ENCODE measurements at places on chromosomes 2 and 18.

GRCh38 chr18:73099759-73100158 is 232.0 kb upstream of the NETO1 start:
- DNase-seq, result no peak

DNA sequence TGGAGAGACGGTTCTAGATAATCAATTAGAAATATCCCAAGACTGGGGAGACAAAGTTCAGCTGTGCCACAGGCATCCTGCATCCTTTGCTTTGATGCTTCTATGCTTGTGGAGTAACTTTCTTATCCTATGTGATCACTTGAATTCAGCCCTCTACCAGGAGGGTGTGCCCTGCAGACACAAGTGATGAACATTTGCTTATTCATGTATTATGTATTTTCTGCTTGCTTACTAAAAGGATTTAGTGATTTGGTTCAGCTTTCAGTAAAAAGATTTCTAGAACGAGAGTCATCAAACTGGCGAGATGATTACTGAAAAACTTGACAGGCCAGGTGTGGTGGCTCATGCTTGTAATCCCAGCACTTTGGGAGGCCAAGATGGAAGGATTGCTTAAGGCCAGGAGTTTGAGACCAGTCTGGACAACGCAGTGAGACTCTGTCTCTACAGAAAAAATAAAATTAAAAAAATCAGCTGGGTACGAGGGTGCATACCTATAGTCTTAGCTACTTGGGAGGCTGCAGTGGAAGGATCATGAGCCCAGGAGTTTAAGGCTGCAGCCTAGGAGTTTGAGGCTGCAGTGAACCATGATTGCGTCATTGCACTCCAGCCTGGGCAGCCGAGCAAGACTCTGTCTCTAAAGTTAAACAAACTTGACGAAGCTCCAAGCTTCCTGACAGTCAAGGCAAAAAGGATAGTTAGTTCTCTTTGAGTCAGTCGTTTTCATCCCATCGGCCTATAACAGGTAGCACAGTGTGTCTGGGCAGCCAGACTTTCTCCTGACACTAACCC is 13.3 kb downstream of the HK2 start:
- no peak for DNase-seq

- DNase-seq, result no peak
Measured at GRCh38 chr18:38454764-38455469, 889.3 kb upstream of the CELF4 start.

DNA sequence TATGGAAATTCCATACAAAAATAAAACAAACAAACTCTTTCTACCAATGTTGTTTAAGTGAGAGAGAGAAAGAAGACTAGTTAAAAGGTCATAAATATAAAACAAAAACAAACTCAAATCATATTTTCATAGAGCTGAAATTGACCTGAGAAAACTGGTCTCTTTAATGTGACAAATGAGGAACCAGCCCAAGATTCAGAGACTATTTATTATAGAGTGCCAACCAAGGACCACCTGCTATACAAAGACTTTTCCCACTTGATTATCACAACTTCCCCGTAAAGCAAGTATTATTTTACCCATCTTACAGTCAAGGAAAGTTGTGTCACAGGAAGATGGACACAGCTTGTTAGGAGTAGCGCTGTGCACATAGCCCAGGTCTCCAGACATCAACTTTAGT is 13.3 kb downstream of the ANKRD44 start:
- no peak for DNase-seq

GRCh38 chr2:112259509-112260294 is 4.9 kb upstream of the ZC3H8 start:
- DNase-seq, result peak; percentile 75

- DNase-seq, result no peak
Measured at GRCh38 chr2:240585101-240585500, 1.4 kb upstream of the CAPN10 start.

GRCh38 chr2:190545555-190546385 is 11.2 kb upstream of the NEMP2 start:
- DNase-seq, result no peak

DNA sequence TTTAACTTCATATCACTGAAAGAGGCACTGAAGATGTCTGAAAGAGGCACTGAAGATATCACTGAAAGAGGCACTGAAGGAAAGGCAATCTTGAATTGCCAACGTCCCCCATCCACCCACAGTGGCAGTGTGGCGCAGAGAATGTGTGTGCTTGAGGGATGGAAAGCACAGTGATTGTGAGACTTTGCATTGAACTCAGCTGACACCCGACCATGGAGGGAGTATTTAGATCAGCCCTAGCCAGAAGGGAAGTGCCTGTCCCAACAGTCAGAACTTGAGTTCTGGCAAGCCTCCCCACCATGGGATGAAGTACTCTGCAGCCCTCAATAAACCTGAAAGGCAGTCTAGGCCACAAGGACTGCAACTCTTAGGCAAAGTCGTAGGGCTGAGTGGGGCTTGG is 33.8 kb downstream of the MAP4K3 start:
- DNase-seq, result no peak

- no peak for DNase-seq
Measured at GRCh38 chr2:217820091-217820819, 182.5 kb downstream of the TNS1 start.

GRCh38 chr2:164642268-164642667 is 21.0 kb upstream of the GRB14 start:
- DNase-seq, result no peak

DNA sequence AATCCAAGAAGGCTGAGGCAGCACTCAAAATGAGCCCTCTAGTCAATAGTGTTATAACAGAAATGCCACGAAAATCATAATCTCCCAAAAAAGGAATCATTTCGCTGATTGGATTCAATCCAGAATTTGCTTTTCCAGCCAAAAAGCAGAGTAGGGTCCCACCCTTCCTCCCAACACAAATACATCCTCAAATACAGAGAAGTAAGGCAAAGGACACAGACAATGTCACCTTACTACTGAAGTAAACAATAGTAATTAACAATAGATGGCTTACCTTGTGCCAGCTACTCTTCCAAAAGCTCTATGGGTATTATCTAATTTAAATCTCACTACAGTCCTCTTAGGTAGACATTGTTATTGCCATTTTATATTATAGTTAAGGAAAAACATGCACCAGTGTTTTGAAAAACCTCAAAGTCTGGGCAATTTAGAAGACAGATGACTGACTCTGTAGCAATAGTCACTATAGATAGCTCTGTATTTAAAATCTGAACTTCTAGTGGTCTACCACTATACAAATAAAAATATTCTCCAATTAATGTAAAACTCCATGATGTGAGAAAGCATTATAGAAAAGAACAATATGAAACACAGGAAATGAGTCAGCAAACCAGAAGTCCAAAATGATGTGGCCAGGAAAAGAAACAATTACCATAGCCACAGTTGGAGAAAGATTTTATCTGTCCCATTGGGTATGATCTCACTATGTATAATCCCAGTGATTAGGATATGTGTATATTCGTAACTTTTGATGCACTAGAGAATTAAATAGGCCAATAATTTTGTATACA is 305.0 kb upstream of the ERBB4 start:
- no peak for DNase-seq

GRCh38 chr2:176504440-176504839 is 235.2 kb downstream of the MTX2 start:
- DNase-seq, result no peak

DNA sequence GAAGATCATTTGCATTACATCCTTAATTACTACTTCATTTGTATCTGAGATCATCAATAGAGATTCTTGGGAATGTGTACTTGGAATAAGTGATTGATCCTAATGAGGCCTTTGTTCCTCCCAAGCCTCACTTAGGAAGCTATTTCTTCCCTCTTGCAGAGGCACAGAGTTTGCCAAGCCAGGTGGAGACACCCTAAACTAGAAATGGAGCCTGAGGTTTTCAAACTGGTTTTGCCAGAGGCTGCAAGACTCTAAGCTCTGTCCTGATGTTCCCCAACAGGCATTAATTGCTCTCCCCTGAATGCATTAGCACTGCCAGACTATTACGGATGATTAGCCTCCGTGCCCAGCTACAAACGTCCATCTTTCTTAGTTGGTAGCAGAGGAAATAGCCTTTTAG is 125.2 kb upstream of the LGALSL start:
- DNase-seq, result no peak

DNA sequence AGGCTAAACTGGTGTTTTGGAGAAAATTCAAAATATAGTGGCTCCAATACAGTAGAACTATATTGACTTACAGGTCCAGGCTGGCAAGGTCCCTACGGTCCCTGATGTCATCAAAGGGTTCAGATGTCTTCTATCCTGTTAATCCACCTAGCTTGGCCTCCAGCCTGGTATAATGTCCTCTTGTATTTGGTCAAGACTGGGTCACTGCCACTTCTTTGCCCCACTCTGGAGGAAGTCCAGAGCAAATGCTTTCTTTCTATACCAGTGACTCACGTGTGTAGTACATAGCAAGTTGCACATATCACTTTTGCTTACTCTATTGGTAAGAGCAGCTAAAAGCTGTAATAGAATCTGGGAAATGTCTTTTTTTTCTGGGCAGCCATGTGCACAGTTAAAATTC is 80.8 kb downstream of the LCLAT1 start:
- no peak for DNase-seq

- peak; percentile 85 for DNase-seq
Measured at GRCh38 chr2:9675415-9676351, 44.9 kb upstream of the YWHAQ start.

GRCh38 chr2:234494361-234495250 is 2.3 kb downstream of the ARL4C start:
- peak; percentile 72 for DNase-seq

DNA sequence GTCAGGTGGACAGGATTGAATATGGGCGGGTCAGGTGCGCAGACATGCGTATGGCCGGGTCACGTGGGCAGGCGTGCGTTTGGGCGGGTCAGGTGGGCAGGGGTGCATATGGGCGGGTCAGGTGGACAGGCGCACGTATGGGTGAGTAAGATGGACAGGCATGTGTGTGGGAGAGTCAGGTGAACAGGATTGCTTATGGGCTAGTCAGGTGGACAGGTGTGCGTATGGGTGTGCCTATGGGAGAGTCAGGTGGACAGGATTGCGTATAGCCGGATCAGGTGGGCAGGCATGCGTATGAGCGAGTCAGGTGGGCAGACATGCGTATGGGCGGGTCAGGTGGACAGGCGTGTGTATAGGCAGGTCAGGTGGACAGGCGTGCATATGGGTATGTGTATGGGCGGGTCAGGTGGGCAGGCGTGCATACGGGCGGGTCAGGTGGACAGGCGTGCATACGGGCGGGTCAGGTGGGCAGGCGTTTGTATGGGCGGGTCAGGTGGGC is 30.3 kb upstream of the KLF11 start:
- DNase-seq, result no peak

GRCh38 chr2:126831234-126832005 is 67.3 kb upstream of the TEX51 start:
- DNase-seq, result no peak

DNA sequence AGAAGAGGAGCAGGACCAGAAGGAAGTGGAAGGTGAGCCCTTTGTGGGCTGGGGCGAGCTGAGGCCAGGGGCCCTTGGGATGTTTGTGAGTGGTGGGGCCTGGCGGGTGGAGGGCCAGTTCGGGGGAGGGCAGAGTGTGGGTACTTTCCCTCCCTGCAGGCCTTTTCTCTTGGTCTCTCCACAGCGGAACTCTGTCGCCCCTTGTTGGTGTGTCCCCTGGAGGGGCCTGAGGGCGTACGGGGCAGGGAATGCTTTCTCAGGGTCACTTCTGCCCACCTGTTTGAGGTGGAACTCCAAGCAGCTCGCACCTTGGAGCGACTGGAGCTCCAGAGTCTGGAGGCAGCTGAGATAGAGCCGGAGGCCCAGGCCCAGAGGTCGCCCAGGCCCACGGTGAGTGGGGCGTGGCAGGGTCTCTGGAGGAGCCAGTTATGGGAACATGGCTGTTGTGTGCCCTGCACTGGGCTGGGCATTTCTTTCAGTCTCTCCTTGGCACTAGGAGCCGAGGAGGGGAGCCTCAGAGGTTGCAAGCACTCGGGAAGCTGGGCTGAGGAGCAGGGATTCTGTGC is 10.8 kb downstream of the STK11IP start:
- DNase-seq, result no peak

GRCh38 chr18:58633874-58634273 is 5.0 kb upstream of the ALPK2 start:
- no peak for DNase-seq

- DNase-seq, result peak; percentile 98
Measured at GRCh38 chr2:67260343-67261277, 136.5 kb upstream of the ETAA1 start.

- no peak for DNase-seq
Measured at GRCh38 chr2:8310557-8311455, 371.1 kb upstream of the ID2 start.

- no peak for DNase-seq
Measured at GRCh38 chr2:7837237-7837760, 844.6 kb upstream of the ID2 start.

DNA sequence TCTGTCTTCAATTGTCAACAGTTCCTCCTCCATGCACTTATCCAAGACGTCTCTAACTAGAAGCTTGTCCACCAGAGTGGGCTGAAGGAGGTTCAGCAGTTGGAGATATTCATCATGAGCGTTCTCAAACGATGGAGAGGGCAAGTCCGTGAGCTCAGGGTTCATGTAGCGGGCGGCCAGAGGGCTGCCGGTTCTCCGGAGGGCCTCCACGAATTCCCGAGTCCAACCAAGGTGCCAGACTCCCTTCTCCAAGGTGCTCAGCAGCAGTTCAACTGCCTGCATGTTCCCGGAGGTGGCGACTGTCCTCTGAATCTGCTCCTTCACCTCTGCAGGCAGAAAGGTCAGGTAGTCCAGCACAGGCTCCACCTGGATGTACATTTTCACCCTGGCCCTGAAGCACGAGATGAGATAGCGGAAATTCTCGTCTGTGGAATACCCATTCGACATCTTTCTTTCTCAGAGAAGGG is 590 bp downstream of the IFIH1 start:
- DNase-seq, result peak; percentile 61

DNA sequence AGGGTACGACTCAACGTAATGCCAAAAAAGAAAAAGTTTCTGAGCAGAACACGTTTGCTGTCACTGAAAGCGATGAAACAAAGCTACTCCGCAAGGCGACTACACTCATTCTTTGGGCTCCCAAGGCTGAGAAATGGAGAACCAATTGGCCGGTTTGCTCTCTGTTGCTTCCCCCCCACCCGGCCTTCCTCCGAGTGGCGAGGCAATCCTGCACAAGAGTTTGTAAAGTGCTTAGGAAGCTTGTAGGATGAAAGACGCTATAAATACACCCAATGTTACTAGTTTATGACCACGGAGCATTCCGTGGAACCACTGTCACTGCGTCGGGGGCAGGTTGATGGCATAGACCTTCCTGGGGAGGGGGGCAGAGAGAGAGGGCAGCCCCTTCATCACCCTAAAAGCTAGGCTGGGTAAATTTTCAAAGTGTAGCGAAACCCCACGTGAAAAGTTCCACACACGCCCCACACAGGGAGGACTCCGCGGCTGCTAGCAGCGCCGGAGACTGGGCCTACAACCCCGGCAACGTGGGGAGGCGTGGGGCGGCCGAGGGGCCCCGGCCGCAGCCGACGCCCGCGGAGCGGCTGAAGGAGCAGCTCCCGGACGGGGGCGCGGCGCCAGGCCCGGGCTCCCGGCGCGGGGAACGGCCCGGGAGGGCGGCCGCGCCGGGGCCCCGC is 915 bp downstream of the CUL3 start:
- DNase-seq, result peak; percentile 48

- no peak for DNase-seq
Measured at GRCh38 chr18:49716035-49716434, 97.3 kb downstream of the ACAA2 start.

GRCh38 chr2:182049372-182050148 is 63.9 kb downstream of the PPP1R1C start:
- DNase-seq, result no peak

GRCh38 chr2:119823734-119824334 is 64.1 kb downstream of the PTPN4 start:
- peak; percentile 53 for DNase-seq
